ENCODE measurements at places on chromosomes 7 and 10.

DNA sequence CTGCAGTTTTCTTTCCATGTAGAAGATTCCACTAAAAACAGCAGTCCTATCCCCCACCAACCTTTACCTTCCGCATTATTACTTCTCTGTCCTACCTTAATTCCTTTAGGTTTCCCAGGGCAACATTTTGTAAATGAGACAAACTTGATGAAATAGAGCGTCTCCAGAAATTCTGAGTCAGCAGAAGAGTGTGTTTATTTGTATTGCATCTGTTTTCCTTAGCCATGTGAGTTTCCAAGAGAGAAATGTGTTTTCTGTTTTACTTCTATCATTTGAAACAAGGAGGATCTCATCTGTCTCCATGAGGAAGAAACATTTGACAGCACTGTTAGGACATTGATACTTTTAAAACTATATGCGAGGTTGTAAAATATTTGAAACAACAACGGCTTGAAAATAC lies 244.2 kb upstream of the PLXDC2 start:
- DNase-seq, result no peak

DNA sequence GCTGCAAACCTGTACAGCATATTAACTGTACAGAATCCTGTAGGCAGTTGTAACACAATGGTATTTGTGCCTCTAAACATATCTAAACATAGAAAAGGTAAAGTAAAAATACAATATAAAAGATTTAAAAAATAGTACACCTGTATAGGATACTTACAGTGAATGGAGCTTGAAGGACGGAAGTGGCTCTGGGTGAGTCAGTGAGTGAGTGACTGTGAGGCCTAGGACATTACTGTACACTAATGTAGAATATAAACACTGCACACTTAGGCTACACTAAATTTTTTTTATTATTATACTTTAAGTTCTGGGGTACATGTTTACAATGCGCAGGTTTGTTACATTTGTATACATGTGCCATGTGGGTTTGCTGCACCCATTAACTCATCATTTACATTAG lies 97.3 kb upstream of the STK17A start:
- DNase-seq, result no peak

DNA sequence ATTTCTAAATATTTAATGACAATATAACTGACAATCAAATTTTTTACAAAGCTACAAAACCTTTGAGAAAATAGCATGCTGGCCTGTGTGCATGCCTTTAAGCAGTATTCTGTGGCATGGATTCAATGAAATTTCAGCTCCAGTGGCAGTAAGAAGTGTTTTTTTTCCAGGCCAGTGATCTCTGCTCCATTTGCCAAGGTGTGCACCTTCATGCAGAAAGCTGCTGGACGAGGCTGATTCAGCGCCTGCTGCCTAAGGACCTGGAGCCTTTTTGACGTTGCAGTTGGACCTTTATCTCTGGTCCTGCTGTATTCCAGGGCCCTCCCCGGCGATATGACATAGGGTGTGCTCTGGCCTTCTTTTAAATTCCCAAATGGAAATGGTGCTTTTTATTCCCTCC lies 26.6 kb downstream of the VWC2 start:
- no peak for DNase-seq

GRCh38 chr10:67772894-67773511 lies 65.0 kb downstream of the DNAJC12 start:
- no peak for DNase-seq

GRCh38 chr7:12139416-12139815 lies 71.7 kb upstream of the TMEM106B start:
- peak; percentile 73 for DNase-seq

DNA sequence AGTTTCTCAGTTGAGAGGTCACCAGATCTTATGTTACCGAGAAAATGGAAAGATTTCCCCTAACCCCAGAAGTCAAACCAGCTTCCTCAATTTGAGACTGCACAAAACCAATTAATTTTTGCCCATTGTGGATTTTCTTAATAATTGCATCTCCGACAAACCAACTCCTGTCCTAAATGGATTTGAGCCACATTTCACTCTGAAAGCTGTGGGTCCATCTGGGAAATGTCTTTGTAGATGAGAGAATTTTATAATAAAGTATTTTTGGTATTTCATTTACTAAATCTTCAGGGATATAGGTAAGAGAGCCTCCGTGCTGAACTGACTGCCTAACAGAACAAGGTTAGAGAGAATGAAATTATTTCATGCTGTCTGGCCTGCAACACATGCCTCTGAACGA lies 99.7 kb upstream of the PDCD4 start:
- no peak for DNase-seq

GRCh38 chr10:96706331-96706853 lies 13.9 kb downstream of the PIK3AP1 start:
- no peak for DNase-seq

- no peak for DNase-seq
These were observed 7.6 kb downstream of the AEBP1 start for GRCh38 chr7:44111761-44112160.

DNA sequence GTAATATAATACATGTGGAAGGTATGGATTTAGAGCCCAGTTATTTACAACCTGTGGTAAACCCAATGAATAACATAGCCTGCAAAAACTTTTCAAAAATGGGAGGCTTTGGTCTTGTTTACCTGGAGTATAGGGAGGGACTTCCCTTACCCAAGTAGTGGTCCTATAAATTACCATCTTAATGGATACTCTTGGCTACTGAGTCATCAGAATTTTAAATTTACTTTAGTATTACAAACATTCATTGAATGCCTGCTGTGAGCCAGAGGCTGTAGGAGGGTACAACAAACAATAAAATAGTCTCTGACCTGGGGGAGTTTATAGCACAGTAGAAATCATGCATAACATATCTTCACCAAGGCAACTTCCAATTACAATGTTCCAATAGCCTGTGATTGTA lies 365.1 kb downstream of the BBS9 start:
- no peak for DNase-seq

DNA sequence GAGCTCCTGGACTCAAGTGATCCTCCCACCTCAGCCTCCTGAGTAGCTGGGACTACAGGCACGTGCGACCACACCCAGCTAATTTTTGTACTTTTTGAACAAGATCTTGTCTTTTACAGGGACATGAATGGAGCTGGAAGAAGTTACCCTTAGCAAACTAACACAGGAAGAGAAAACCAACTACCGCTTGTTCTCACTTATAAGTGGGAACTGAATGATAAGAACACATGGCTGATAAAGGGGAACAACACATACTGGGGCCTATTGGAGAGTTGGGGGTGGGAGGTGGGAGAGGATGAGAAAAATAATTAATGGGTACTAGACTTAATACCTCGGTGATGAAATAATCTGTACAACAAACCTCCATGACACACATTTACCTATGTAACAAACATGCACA lies 70.9 kb upstream of the INHBA start:
- DNase-seq, result no peak

DNA sequence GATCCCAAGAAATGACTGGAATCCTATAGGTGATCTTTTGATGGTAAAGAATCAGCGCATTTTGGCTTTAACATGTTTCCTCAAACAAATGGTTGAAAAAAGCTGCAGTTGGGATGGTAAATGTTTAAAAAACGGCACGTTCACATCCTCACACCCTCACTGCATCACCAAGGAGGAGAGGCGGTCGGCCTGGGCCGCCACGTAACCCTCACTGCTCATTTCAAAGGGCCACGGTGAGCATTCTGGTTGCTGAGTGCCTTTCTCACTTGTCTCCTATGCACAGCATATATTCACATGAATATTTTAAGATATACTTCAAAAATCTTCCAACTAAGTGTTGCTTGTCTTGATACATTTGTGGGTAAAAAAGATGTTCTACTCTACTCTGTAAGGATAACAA lies 233.2 kb downstream of the DNAJB6 start:
- DNase-seq, result no peak

GRCh38 chr10:21043044-21043443 lies 145.9 kb upstream of the NEBL start:
- no peak for DNase-seq

DNA sequence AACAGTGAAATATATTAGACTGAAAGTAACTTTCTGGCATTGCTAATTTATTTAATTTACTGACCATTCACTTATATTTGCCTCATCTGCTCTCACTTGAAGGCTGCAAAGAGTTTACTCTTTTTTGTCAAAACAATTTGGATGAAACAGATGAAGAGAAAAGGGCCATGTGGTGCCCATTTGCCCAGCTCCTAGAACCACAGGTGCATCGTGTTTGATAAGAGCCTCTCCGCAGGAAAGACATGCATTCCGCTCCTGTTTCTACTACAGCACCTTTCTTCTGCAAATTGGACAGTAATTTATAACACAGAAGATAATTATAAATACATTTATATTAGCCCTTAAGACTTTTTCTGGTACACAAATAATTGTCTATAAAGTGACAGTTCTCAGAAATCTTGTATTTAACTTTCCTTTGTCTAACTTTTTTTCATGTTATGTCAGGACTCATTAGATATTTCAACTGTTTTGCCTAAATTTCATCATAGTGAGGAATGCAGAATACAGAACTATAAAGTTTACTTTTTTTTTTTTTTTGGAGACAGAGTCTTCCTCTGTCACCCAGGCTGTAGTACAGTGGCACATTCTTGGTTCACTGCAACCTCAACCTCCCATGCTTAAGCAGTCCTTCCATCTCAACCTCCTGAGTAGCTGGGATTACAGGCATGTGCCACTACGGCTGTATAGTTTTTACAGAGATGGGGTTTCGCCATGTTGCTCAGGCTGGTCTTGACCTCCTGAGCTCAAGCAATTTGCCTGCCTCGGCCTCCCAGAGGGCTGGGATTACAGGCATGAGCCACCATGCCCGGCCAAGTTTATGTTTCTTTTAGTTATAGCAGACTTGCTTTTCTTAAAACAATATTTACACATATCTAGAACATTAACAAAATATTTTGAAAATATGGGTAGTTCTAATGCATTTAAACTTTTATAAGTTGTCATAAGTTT lies 869 bp downstream of the LAMB4 start:
- DNase-seq, result no peak
